ENCODE measurements at places on chromosomes 2 and 18. TPM values are rescaled to one million over a fixed set of nuclear protein-coding genes. Genes with fewer than 3 reads are reported as not detected.

Gene CCDC74A
- total RNA-seq = 13.6 TPM

Gene TMEM247
- not detected for total RNA-seq

Gene FAHD2B
- total RNA-seq = 25.3 TPM

Gene DSG2
- 123 TPM for total RNA-seq

Gene SH3RF3
- total RNA-seq = not detected

Gene GALM
- 10.2 TPM for total RNA-seq

Gene SEH1L
- 83.7 TPM for total RNA-seq

Gene GLB1L
- total RNA-seq = 6.6 TPM

Gene IL36G
- not detected for total RNA-seq

Gene MAIP1
- 32.5 TPM for total RNA-seq

Gene EDAR
- total RNA-seq = 0.15 TPM

Gene VWA3B
- 0.47 TPM for total RNA-seq

Gene PSTPIP2
- 20.0 TPM for total RNA-seq

Gene TUBB8B
- 0.57 TPM for total RNA-seq

Gene LBX2
- total RNA-seq = 10.1 TPM

Gene CFC1
- not detected for total RNA-seq

Gene FZD7
- total RNA-seq = 14.6 TPM

Gene ST6GAL2
- total RNA-seq = not detected

Measured in HCT116 (cell line).